ENCODE measurements at places on chromosomes 13 and 19. TPM values are rescaled to one million over a fixed set of nuclear protein-coding genes. Genes with fewer than 3 reads are reported as not detected.

The SPACA4 gene
- not detected for total RNA-seq

The CEACAM8 gene
- total RNA-seq = not detected

The RASAL3 gene
- 27.1 TPM for total RNA-seq

The GPC6 gene
- not detected for total RNA-seq

The IGFL3 gene
- not detected for total RNA-seq

The UBE2M gene
- 33.4 TPM for total RNA-seq

The IL4I1 gene
- not detected for total RNA-seq

The SPTBN4 gene
- 1.1 TPM for total RNA-seq

The ZNF439 gene
- 16.5 TPM for total RNA-seq

Measured in Karpas-422 (cell line).